ENCODE measurements at places on chromosomes 3 and 15.

- no peak for DNase-seq
These were observed 2.1 kb downstream of the ECT2 start for GRCh38 chr3:172752651-172753050.

DNA sequence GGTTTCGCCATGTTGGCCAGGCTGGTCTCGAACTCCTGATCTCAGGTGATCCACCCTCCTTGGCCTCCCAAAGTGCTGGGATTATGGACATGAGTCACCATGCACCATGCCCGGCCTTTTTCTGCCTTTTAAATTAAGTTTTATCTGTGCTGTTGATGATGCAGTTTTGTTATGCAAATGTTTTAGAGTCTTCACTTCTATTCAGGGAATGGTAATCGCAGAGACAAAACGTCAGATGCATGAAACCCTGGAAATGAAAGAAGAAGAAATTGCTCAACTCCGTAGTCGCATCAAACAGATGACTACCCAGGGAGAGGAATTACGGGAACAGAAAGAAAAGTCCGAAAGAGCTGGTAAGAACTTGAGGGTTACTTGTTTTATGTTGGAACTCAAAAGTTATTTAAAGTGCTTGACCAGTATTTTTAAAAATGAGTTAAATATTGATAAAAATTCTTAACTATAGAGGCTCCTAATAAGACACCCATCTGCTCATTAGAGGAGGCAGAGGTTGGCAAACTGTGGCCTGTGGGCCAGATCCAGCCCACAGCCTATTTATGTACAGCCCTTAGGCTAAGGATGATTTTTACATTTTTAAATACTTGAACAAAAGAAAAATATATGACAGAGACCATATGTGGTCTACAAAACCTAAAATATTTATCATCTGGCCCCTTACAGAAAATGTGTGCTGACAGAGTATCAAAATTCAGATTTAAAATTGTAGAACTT, 127.8 kb upstream of the LRRFIP2 start:
- DNase-seq: peak; percentile 52

DNA sequence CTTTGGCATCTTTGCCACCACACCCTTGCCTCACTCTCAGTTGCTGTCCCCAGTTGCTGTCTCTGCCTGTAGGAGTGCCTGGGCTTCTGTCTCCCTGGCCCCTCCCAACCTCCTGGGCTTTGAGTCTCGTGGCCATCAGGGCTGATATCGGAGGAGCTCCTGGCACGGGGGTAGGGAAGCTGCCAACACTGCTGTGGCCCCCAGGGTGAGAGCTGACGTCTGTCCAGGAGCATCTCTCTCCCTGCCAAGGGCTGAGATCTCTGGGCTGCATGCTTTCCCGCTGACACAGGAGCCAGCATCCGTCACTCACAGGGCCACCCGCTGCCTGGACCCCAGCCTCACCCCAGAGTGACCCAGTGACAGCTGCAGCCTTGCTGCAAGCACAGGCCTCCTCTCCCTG, 47.4 kb downstream of the EXOG start:
- no peak for DNase-seq

- DNase-seq: peak; percentile 41
These were observed 157.4 kb upstream of the NPHP3 start for GRCh38 chr3:132879656-132880055.

DNA sequence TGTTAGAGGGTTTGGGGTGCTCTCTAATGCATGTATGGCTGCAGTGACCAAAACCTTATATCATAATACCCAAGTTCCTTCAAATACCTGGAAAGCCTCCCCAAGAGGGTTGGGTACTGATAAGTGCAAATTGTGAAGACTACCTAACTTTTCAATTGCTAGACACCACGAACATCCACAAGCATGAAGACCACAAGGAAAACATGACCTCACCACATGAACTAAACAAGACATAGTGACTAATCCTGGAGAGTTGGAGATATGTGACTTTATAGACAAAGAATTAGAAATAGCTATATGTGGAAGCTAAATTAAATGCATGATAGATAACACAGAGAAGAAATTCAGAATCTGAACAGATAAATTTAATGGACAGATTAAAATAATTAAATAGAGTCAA, 23.9 kb upstream of the AADACL2 start:
- no peak for DNase-seq

GRCh38 chr3:98679986-98680385, 83.2 kb upstream of the ST3GAL6 start:
- no peak for DNase-seq

All from H9 (cell line).